AML-193 (cell line): ENCODE measurements at places on chromosomes 11 and 22.

DNA sequence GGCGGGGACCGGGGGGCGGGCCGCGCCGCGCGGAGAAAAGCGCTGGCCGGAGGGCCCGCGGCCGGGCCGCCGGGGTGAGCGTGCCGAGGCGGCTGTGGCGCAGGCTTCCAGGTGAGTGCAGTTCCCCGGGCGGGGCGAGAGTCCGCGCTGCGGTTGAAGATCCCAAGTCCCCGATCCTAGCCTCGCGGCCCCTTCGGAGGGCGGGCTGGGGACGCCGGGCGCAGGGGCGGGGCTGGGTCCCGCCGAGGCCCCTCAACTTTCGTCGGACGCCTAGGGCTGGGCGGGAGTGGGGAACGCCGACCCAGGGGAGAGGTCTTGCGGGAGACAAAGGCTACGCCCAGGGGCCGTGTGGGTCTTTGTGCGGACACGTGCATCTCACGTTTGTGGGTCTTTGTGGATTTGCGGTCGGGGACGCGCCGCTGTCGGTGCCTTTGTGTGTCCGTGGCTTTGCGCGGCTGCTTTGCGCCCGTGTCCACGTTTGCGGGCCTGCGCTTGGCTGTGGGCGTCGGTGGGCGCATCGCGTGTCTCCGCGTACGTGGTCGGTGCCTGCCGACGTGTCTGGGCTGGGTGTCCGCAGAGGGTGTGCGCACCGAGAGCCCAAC lies at the start of gene TSKU:
Gene TSKU, plus strand, starts transcription at position 63 of the 602 bp plus-strand sequence. CDS start 12,261 bp downstream, outside the sequence.
- no peak for DNase-seq

DNA sequence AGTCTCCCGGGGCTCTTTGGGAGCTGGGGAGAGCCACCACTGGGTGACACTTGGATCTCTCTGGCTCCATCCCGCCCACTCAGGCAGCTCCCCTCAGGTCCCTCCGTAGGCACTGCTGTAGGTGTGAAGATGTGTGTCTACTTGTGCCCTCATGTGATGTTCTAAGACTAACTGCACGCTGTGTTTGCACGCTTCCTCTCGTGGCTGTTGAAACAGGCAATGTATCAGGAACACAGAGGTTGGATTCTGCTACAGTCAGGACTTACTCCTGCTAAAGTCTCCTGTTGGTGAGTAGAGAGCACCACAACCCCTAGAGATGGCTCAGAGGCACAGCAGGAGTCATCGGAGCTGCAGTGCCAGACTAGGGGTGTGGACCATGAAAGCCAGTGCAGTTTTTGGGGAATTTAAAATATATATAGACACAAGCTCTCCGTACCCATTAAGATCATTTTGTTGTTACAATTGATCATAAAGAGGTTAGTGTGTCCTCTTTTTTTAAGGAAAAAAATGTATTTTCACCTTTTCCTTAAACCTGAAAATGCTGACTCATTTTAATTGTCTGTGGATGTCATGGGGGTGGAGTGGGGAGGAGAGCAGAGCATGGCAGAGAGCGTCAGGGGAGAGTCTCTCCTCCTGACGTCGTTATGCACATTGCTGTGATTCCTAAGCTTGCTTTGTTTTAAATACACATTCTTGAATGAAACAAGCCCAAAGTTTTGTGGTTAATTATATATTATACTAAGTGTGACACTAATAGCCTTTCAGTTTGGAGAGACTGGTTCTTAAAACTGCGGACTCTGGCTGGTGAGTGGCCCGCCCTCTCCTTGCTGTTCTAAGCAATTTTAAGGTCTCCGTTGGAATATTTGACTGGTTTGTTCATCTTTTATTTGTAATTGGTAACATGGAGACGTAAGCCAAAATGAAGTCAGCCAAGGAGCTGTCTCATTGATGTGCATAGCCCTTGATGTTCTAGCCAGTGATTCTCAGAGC lies 16.2 kb upstream of the CTTN start:
- no peak for DNase-seq

DNA sequence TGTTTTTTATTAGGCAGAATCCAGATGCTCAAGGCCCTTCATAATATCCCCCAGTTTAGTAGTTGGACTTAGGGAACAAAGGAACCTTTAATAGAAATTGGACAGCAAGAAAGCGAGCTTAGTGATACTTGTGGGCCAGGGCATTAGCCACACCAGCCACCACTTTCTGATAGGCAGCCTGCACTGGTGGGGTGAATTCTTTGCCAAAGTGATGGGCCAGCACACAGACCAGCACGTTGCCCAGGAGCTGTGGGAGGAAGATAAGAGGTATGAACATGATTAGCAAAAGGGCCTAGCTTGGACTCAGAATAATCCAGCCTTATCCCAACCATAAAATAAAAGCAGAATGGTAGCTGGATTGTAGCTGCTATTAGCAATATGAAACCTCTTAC lies 1.4 kb downstream of the HBB start:
- no peak for DNase-seq

- no peak for DNase-seq
Measured at GRCh38 chr11:121589946-121590537, 137.3 kb upstream of the SORL1-AS1 start.

DNA sequence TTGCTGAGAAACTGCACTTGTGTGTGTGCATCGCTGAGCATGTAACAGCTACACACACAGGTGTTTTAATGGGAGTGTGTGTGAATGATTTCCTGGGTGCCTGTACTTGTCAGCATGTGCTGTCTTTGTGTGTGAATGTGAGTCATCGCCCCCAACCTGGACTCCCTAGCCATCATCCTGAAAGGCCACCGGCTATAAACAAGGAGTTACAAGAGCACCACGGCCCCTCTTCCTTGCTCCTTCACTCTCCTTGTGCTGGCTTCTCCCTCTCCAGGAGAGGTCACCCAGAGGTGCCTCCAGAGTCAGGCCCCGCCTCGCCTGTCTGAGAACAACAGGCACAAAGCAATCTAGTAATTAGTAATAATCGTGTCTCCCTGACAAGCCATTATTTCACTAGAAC lies 419.2 kb downstream of the BUD13 start:
- DNase-seq = no peak

DNA sequence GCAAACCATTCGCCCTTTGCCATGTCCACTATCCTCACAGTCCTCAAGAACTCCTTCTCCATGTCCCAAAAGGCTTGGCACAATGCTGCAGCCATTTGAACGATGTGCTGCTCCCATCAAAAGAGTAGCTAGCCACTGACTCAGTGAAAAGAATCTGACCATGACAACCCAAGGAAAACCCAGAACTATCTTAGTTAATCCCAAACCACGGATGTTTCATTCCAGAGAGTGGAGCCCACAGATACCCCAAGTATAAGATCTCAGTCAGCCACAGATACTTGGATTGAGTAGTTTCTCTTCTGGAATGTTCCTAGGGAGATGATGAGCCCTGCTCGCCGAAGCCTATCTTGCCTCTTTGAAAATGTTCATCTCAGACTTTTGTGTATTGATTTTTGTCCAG lies 176.9 kb downstream of the NAV2 start:
- DNase-seq = no peak
